ENCODE measurements at places on chromosomes 6 and 20. TPM values are rescaled to one million over a fixed set of nuclear protein-coding genes. Genes with fewer than 3 reads are reported as not detected.
A peak's percentile ranks its signal among the peaks of the same experiment; 100 is the strongest.

Gene C6orf141
- total RNA-seq, result 4.4 TPM

Gene RAD21L1
- not detected for total RNA-seq

Gene NKAPL
- total RNA-seq, result 2.0 TPM

Gene PI16
- total RNA-seq, result 12.5 TPM

Gene CRYBG1
- total RNA-seq, result 24.3 TPM

Gene DDO
- total RNA-seq, result 2.4 TPM

Gene MCM3
- total RNA-seq, result 37.5 TPM

Gene SLPI
- 114 TPM for total RNA-seq

Gene HLA-G
- not detected for total RNA-seq

- DNase-seq, result no peak
Measured at GRCh38 chr20:19937651-19938420, 79.3 kb upstream of the NAA20 start.

- DNase-seq, result peak; percentile 40
Measured at GRCh38 chr6:43170417-43170930, 595 bp upstream of the SRF start.

DNA sequence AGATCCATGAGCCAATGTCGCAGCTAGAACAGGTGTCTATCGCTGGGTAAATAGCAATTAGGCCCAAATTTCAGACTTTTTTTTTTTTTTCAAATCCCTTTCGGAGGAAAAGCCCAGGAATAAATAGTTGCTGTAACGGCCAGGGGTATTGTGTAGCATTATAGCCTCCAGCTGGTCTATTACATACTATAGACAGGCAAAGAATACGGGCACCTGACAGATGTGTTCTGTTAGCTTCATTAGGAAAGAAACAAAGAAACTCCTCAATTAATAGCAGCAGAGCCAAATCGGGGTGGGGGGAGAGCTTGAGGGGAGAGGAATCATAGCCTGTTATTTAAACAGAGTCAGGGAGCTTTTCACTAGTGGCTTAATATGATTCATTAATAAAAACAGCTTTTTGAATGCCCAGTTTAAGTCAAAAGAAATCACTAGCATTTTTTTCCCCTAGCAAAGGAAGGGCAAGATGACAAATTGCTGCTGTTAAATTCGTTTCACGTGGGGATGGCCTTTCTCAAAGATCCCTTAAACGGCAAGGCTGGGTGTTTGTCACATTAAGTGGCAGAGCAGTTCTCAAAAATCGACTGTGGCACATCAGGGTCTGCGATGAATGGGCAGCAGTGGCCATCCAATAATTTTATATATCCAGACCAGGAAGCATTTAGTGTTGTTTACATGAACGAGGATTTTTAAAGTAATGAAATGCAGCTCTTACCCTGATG, 139.4 kb downstream of the ID4 start:
- DNase-seq, result no peak

GRCh38 chr6:54206510-54206909, 95.3 kb downstream of the MLIP start:
- no peak for DNase-seq

DNA sequence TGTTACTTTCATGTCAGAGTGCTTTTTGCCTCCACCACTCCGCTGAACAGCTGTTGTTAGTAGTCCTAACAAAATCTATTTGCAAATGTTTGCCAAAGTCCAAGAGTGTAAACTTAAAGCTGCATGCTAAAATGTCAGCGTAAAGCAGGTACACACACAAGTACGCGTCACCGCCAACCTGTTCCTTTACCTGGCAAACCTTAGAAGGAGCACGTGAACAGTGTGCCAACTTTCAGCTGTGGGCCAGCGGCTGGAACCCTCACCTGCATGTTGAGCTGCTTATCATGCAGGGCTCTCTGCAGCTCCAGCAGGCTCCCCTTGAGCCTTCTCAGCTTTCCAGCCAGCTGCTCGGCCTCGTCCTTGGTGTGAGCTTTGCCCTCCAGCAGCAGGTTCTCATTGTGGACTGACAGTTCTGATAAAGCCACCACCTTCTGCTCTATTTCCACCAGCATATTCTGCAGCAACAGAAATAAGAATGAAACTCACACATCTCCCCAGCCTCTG, 359.3 kb downstream of the SYNE1 start:
- no peak for DNase-seq

DNA sequence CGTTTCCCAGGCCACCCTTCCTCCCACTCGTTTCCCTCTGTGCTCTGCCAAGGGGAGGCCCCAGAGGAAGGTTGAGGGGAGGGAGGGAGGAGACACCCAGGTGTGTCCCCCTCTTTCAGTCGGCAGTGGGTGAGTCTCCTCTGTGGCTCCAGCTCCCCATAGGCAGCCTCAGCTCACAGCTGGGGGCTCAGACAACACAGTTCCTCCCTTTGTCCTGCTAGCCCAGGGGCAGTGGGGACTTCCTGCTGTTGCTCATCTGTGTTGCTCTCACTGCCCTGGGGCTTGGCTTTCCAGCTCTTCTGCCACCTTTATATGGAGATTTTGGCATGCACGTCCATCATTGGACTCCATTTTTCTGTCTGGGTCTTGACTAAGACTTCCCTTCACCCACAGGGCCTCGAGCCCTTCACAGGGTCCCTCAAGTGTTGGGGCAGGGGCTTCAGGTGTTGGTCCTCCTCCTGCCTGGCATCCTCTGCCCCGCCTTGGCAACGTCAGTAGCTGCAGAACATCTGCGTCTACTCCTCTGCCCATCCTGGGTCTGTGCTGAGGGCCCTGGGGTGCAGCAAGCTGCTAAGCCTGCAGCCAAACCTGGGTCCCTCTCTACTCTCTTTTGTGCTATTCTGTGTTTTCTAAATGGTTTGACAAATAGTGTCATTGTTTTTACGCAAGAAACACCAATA, 190.6 kb upstream of the PMEPA1 start:
- no peak for DNase-seq

DNA sequence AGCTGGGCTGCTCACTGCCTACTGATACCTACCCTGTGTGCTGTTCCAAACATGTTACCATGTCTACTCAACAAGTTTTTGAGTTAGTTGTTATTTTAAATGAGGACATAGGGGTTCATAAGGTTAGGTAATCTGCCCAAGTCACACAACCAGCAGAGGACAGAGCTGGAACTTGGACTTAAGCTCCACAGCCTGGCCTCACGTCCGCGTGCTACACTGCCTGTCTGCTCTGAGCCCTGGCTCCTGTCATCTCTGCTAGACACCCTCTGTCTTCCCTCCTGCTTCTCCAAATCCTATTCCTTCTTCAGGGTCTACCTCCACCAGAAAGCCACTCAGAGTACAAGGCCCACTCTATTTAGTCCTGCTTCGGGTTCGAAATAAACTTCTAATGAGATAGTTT, 18.2 kb downstream of the ANKRD66 start:
- DNase-seq, result no peak

DNA sequence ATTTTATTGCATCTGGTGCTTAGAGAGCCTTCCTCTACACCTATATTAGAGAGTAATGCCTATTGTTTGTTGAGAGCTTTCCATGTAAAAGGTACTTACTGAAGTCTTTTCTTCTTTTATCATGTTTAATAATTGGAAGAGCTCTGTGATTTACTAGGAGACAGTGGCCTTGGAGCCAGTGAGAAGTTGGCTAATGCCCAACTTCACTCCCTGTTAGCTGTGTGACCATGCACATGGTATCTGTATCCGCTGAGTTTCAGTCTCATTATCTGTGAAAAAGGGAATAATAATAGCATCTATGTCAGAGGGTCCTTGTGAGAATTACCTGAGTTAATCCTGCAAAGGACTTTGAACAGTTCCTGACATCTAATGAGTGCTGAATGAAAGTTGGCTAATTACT, 105.0 kb downstream of the CD109 start:
- DNase-seq, result no peak

- no peak for DNase-seq
Measured at GRCh38 chr6:10884245-10884972, 2.4 kb upstream of the SYCP2L start.

- DNase-seq, result no peak
Measured at GRCh38 chr6:137210903-137211302, 8.3 kb downstream of the IFNGR1 start.

- DNase-seq, result no peak
Measured at GRCh38 chr20:47137231-47137870, 219.1 kb downstream of the ZMYND8 start.

DNA sequence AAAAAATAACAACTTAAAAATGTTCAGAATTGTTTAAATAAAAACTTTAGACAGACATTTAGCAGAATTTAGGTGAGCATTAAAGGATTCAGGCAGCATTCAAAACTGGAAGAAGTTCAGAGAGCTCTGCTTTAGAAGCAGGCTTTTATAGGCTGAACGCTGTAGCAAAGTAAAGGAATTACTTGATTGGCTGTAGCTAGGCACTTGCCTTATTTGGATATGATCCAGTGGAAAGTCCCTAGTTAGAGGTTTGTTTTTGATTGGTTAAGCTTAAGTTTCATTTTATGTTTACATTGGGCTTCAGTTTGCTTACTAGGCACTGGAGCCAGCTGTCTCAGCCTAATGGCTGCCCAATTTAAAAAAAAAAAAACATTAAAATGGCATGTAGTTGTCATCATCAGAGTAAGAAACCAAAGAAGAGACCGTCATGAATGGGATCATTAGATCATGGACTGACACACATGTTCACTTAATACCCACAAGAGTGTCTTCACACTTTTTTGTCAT, 65.1 kb downstream of the CBFA2T2 start:
- DNase-seq, result no peak

DNA sequence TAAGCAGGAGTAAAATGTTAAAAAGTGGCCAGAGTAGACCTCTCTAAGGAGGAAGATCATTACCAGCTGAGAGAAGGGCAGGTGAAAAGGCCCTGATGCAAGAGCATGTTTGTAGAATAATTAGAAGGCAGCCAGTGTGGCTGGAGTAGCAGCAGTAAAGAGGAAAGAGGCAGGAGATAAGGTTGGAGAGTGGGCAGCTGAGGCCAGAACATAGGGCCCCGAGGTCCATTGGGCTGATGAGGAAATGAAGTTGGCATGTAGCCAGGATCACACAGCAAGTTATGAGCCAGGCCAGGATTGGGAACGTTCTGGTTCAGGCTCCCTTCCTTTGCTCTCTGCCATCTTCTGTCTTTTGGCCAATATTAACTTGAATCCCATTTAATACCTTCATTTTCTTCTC, 51.6 kb downstream of the RALY start:
- DNase-seq, result no peak

DNA sequence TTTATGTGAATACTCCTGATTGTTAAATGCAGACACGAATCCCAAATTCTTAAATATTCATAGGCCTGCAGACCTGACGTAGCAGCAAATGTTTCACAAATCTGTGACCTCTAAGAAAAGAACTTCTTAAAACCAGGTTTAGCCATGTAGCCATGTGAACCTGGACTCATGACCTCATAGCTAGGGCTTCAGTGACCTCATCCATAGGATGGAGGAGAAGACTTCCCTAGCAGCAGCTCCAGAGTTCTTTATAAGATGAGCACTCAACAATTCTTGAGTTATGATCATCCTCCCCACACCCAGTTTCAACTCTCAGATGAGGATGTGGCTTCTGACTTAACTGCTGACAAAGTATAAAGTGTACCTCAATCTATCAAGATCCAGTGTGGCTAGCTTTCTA, 45.8 kb upstream of the TCF21 start:
- DNase-seq, result no peak

- DNase-seq, result no peak
Measured at GRCh38 chr6:33324125-33324524, 6.6 kb upstream of the ZBTB22 start.

GRCh38 chr6:108838101-108838717, 10.0 kb upstream of the ARMC2 start:
- no peak for DNase-seq

DNA sequence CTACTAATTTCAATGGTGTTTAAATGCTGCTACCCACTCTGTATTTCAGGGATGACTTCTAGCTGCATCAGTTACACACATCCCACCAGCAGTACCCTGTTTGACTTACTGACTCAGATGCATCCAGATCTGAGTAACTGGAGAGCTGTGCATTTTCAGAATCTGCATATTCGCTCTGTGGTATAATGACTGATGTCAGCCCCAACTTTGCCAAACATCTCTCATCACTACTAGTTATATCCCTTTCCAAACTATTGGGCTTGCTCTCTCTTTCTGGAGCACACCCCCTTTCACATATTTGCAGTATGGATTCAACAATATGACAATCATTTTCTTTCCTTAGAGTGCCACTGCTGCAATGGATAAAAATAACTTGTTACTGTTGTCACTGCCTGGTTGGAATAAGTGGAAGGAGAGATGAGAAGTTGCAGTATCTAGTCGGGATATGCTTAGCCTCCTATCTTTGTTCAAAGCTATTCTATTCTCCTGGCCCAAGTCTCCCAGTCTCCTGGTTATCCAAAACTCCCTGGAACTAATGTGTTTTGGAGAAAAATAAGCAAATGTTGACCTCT, 3.3 kb upstream of the RSPO3 start:
- no peak for DNase-seq

- DNase-seq, result peak; percentile 59
Measured at GRCh38 chr6:26017632-26017966, 55.0 kb downstream of the TRIM38 start.

DNA sequence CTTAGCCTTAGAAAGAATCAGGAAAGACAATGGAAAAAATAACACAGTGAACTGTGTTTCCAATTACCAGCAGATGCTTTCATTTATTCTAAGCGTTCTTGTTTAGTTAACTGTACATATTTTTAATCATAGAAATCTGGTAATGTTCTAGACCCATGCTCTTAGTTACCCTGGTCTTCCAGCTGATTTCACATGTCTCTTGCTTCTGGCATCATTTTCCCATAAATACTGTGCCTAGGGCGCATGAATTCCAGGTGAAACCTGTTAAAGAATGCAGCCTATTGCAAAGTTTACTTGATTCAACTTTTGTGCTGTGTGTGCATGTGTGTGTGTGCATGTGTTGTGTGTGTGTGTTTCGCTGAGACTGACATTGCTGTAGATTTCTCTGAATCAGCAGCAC, 178.6 kb downstream of the PDE7B start:
- no peak for DNase-seq

GRCh38 chr6:16238057-16238962, at the start of gene GMPR:
Gene GMPR (plus strand): TSS chr6:16238587. CDS start chr6:16238694, 107 bp downstream.
- peak; percentile 39 for DNase-seq

- DNase-seq, result no peak
Measured at GRCh38 chr20:32332614-32333013, 25.5 kb upstream of the ASXL1 start.

GRCh38 chr6:21612067-21612745, 18.7 kb downstream of the SOX4 start:
- DNase-seq, result no peak

GRCh38 chr6:88441346-88441745, 275.2 kb upstream of the CNR1 start:
- DNase-seq, result no peak

- peak; percentile 46 for DNase-seq
Measured at GRCh38 chr20:33732166-33732970, 572 bp downstream of the ZNF341 start.

Data from omental fat pad (tissue), 4 donors.